ENCODE measurements at places on chromosomes 12 and 14.

DNA sequence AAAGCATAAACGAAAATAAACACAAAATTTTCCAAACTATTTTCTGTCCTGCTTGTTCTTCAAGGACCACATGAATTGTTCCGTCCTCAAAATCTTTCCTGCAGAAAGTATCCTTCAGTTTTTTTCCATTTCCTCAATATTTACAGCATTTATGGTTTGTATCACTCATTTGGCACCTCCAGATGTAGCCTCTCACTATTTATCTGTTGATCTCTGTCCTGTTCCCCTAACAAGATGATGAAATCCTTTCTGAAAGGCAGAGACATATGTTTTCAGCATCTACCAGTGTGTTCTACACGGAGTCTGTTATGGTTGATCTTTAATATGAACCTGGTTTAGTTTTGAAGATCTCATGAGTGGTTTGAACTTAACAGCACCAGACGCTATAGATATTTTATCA is 490.2 kb downstream of the NELL2 start:
- DNase-seq = no peak

DNA sequence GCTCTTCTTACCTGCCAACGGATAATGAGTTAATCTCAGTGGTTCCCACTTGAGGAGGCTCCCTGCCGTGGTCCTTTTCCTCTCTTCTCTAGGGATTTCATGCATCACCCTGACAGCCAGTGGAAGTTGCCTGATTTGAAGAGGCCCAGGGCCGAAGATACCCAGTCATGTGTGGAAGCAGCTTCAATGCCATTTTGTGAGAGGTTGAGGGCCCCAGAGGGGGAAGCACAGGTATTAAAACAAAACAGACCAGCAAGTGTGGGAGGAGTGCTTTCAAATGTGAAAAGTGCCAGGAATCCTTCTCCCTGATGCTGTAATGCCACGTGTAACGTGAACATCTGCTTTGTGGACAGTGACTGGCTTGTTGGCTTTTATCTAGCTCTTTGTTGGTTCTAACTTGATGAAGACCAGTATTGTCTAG is 1.5 kb downstream of the TCP11L2 start:
- no peak for DNase-seq

GRCh38 chr12:132872975-132873421 is 14.4 kb downstream of the CHFR start:
- DNase-seq = no peak

- peak; percentile 16 for DNase-seq
Observed at GRCh38 chr12:132423251-132423819, 66.6 kb upstream of the FBRSL1 start.

- no peak for DNase-seq
Observed at GRCh38 chr12:28232211-28232928, 42.1 kb downstream of the CCDC91 start.

DNA sequence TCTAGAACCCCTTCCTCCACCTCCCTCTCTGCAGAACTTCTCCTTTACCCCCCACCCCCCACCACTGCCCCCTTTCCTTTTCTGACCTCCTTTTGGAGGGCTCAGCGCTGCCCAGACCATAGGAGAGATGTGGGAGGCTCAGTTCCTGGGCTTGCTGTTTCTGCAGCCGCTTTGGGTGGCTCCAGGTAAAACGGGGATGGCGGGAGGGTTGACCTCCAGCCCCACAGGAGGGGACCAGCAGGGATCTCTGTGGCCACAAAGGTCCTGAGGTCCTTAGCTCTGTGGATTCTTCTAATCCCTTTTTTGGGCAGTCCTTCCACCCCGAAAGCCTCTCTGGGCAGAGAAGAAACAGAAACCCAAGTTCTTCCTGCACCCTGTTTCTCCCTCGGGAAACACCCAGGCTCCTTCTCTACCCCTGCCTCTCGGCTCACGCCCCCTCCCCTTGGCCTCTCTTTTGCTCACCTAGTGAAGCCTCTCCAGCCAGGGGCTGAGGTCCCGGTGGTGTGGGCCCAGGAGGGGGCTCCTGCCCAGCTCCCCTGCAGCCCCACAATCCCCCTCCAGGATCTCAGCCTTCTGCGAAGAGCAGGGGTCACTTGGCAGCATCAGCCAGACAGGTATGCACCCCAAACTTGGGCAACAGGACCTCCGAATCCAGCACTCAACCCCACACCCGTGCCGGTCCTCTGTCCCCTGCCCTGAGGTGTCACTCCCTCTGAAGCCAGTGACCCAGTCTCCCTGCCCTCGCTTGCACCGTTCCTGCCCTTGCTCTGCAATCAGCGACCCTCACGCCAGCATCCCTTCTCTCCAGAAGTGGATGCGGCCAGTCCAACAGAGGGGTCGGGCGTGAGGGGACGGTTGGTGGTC is 638 bp downstream of the LAG3 start:
- no peak for DNase-seq
